ENCODE measurements at places on chromosomes 11 and 22. TPM values are rescaled to one million over a fixed set of nuclear protein-coding genes. Genes with fewer than 3 reads are reported as not detected.

- DNase-seq, result no peak
These were observed 265.4 kb upstream of the B3GAT1 start for GRCh38 chr11:134677397-134677822.

DNA sequence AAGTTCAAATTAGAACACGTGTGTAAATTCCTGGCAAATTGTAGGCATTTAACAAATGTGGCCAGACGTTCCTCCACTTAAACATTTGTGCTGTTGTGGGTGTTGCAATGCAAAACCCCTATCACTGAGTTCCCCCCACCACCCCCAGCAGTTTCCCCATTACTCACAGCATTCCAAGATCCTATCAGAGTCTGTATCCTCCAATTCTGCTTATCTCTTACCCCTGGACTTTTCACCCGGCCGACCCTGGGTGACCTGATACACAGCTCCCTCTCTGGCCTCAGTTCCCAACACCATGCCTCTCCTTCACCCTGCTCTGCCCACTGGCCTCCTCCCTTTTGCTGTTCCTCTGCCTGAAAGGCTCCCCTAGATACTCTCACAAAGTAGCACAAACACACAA, 31.4 kb upstream of the AQP11 start:
- peak; percentile 35 for DNase-seq

Gene SORL1
- 1.7 TPM for total RNA-seq

Gene TXNRD2
- 112 TPM for total RNA-seq

- DNase-seq, result no peak
These were observed 44.7 kb downstream of the SWAP70 start for GRCh38 chr11:9708544-9708943.

Gene ANO1
- 2.6 TPM for total RNA-seq

- no peak for DNase-seq
These were observed 29.7 kb upstream of the KRTAP5-6 start for GRCh38 chr11:1667121-1667850.

DNA sequence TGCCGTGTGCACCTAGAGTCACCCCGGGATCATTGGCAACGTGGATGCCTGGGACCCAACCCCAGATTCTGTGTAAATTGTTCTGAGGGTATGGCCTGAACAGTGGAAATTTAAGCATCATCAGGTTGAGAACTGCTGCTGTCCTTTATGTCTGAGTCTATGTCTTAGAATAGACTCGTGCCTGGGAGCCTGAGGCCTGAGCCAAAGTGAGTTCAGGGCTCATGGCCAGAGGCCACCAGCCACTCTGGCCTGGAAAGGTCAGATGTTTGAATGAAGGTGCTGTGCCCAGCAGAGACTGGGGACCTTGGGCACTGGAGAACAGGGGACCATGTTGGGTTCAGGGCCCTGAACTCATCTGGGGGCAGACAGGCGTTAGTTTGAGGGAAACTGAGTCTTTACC, 91.1 kb downstream of the MYO18B start:
- no peak for DNase-seq

GRCh38 chr11:128926437-128927107, 16.1 kb downstream of the TP53AIP1 start:
- no peak for DNase-seq

GRCh38 chr11:118233850-118234249, 9.0 kb upstream of the JAML start:
- no peak for DNase-seq

GRCh38 chr22:22884010-22884887, 3.4 kb upstream of the IGLL5 start:
- DNase-seq, result peak; percentile 39

Gene TENM4
- 0.19 TPM for total RNA-seq

- DNase-seq, result peak; percentile 38
These were observed 72.7 kb upstream of the AKIP1 start for GRCh38 chr11:8838248-8838647.

GRCh38 chr22:45240810-45241631, at the start of gene KIAA0930:
KIAA0930 (minus strand) TSS chr22:45240894; CDS start chr22:45240703, 191 bp downstream.
- DNase-seq, result peak; percentile 21

GRCh38 chr11:122354025-122354697, 238.1 kb upstream of the BLID start:
- no peak for DNase-seq

DNA sequence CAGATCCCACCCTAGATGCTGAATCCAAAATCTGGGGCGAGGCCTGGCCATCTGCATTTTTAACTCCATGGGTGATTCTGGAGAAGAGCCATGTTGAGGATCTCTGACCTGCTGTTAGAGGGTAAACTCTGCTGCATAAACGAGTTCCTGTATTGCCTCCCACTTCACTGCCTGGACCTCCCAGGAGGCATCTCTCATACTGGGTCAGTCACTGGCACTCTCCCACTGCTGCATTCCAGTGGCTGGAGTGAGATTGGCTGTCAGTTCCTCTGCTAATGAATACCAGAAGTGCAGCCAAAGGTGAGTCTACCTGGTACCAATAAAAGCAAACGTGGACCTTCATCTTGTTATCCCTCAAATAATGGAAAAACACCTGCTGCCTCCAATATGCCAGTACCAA, 10.3 kb downstream of the POLDIP3 start:
- no peak for DNase-seq

DNA sequence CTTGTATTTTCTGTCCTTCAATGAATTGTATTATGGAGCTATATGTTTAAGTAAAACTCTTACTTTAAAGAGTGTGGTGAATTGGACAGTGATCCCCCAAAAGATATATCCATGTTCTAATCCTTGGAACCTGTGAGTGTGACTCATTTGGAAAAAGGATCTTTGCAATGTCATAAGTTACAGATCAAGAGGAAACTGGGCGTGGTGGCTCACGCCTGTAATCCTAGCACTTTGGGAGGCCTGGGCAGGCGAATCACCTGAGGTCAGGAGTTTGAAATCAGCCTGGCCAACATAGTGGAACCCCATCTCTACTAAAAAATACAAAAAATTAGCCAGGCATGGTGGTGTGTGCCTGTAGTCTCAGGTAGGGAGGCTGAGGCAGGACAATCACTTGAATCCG, 36.7 kb downstream of the ELF5 start:
- DNase-seq, result peak; percentile 10

GRCh38 chr11:94795476-94796189, 27.5 kb downstream of the AMOTL1 start:
- no peak for DNase-seq

- DNase-seq, result no peak
These were observed 3.4 kb upstream of the PTPN5 start for GRCh38 chr11:18794956-18795355.

DNA sequence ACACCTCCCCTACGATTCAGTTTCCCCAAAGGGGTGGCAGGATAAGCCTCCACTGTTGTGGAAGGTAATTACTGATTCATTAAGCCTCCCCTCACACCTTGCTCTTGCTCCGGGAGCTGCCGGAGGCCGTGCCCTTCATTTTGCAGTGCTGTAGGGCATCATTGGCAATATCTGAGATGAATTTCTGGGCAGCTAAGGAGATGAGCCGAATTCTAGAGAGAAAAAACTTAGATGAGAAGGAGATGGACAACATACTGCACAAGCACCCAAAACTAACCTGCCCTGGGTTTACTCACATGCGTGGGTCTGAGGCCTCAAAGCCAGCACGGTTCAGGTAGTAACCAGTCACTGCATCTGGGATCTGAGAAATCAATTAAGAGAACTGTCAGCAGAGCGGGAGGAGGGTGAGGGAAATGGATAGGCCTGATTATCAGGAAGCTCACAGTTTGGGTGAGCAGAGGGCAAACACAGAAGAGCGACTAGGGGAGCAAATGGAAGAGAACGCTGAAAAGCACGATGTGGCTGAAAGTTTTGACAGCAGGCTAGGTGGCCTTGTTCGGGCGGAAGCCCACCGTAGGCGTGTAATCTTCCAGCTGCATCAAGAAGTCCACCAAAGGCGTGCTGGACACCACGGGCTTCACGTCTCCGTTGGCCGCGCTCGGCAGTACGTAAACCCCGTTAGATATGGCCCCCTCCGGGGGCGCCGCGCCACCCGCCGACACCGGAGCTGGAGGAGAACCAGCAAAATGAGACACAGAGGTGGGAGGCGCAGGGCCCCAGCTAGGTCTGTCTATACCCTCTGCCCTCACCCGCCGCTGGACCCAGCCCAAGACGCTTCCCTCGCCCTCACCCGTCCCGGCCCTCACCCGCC, 689 bp downstream of the TAF10 start:
- no peak for DNase-seq

DNA sequence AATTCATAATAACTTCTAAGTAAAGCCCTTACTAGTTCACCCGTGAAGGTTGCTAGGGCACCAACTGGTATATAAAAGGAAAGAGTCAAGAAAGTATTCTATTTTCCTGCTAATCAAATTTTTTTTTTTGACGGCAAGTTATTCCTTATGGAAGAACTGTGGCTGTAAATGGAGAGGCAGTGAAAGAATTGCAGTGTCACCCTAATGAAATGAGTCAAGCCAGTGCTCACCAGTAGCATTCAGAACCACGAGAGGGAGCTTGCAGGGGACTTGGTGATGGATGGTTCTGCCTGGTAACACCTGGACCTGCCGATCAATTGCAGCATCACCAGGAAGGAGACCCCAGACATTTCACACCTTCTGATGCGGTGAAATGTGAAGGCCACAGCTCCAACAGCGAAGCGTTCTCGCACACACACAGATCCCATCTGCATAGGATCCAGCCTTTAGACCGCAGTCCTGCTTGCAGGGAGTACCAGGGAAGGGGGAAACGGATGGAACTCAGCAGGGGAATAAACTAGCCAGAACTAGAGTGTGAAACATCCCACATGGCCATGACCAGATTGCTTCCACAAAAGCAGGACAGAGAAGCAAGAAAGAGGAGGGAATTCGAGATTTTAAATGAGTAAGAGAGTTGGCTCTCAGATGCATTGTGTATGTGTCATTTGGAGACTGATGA, 326.2 kb downstream of the TBC1D22A start:
- DNase-seq, result no peak

Measured in A172 (cell line).